ENCODE measurements at places on chromosomes 3 and 15.
A peak's percentile ranks its signal among the peaks of the same experiment; 100 is the strongest.

DNA sequence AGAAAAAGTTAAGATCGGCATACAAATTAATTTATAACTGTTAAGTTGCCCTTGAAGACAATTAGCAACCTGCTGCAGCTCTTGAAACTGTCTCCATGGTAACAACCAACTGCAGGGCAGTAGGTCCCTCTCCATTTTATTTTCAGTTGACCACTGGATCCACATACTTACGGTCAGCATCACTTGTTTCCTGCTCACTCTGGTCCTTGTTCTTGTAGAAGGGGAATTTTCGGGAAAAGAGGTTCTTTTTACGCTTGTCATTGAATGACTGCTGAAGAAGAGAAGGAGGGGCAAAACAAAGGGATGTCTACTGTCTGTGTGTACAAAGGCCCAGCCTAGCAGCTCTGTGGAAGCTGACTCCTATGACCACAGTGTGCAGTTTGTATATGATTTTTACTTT is 46.8 kb upstream of the MELTF start:
- H3K27ac ChIP-seq: no peak overlapping the region
- H3K4me1 ChIP-seq: no peaks in the 10 kb centered on the region
- peaks cover 15% of the 10 kb centered on the region for H3K36me3 ChIP-seq
- H3K27me3 ChIP-seq: no peaks in the 10 kb centered on the region

DNA sequence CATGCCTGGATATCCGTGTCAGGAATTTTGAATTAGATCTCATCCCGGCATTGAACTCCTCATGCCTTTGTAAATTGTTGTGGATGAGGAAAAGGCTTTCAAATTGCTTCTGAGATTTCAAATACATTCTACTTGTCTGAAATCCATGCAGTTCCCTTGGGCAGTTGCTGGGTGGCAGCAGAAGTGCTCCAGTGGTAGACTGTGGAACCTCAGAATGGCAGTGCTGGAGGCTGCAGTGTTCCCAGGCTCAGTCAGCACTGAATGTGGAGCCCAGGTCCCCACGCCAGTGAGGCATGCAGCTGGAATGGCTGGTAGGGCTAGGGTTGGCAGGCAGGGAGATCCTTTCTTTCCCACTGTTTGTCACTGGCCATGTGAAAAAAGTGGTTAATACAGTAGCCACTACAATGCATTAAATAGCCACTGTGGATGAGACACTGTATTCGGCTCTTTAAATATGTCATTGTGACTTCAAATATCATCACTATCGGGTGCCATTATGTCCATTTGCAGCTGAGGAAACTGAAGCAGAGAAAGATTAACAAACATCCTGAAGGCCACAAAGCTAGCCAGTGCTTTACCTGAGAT is 98.6 kb downstream of the TPRG1 start:
- H3K4me1 ChIP-seq: peaks cover 7% of the 10 kb centered on the region
- peak; percentile 31 for DNase-seq
- H3K36me3 ChIP-seq: no peaks in the 10 kb centered on the region

GRCh38 chr3:160697637-160698380 is 20.8 kb downstream of the ARL14 start:
- no peaks in the 10 kb centered on the region for H3K36me3 ChIP-seq
- peaks cover 2% of the 10 kb centered on the region for H3K4me1 ChIP-seq
- H3K27ac ChIP-seq: no peak overlapping the region
- H3K27me3 ChIP-seq: peaks cover 7% of the 10 kb centered on the region
- DNase-seq: no peak

GRCh38 chr15:67097930-67098740 is 32.7 kb downstream of the SMAD3 start:
- no peak for DNase-seq
- H3K4me3 ChIP-seq: peak overlapping the region; percentile 50
- peaks cover 2% of the 10 kb centered on the region for H3K27me3 ChIP-seq
- peak overlapping the region; percentile 79 for H3K27ac ChIP-seq
- peaks cover 53% of the 10 kb centered on the region for H3K4me1 ChIP-seq

- no peaks in the 10 kb centered on the region for H3K36me3 ChIP-seq
- H3K27ac ChIP-seq: peak overlapping the region; percentile 81
- H3K4me1 ChIP-seq: peaks cover 12% of the 10 kb centered on the region
- peak; percentile 51 for DNase-seq
Observed at GRCh38 chr3:9352917-9353752, 9.7 kb upstream of the THUMPD3 start.

GRCh38 chr15:56369234-56369633 is 4.0 kb downstream of the TEX9 start:
- H3K27me3 ChIP-seq: peaks cover 44% of the 10 kb centered on the region
- H3K27ac ChIP-seq: no peak overlapping the region
- DNase-seq: no peak
- H3K4me3 ChIP-seq: no peak overlapping the region
- H3K4me1 ChIP-seq: peaks cover 14% of the 10 kb centered on the region

DNA sequence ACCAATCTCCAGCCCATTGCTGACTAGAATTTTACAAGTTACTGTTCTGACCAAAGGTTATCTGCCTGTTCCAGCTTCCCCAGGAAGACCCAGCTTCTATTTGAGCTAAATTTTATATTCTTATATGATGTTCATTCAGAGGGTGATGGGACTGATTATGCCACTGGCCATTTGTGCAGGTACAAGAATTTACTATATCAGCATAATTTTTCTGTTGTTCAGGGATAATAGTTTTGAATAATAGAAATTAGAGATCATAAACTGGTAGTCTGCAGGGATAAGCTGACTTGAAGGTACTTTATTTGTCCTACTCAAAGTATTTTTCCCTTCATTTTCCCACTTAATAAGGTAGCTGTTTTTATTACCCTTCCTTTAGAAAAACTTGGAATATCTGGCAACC is 222.6 kb upstream of the MRPL3 start:
- H3K4me3 ChIP-seq: no peak overlapping the region
- no peaks in the 10 kb centered on the region for H3K4me1 ChIP-seq
- no peak for DNase-seq
- H3K27me3 ChIP-seq: peaks cover 6% of the 10 kb centered on the region

- no peak for DNase-seq
- H3K27me3 ChIP-seq: no peaks in the 10 kb centered on the region
- peaks cover 40% of the 10 kb centered on the region for H3K4me1 ChIP-seq
- no peaks in the 10 kb centered on the region for H3K36me3 ChIP-seq
- H3K4me3 ChIP-seq: no peak overlapping the region
Observed at GRCh38 chr3:16838561-16838960, 46.2 kb upstream of the PLCL2 start.

GRCh38 chr3:45137656-45138181 is 8.5 kb downstream of the CDCP1 start:
- no peak overlapping the region for H3K27ac ChIP-seq
- peaks cover 43% of the 10 kb centered on the region for H3K27me3 ChIP-seq
- no peak for DNase-seq

- peaks cover 54% of the 10 kb centered on the region for H3K4me1 ChIP-seq
- peaks cover 71% of the 10 kb centered on the region for H3K36me3 ChIP-seq
- peak overlapping the region; percentile 97 for H3K27ac ChIP-seq
- H3K27me3 ChIP-seq: no peaks in the 10 kb centered on the region
Observed at GRCh38 chr3:16289144-16289889, 24.3 kb downstream of the OXNAD1 start.

DNA sequence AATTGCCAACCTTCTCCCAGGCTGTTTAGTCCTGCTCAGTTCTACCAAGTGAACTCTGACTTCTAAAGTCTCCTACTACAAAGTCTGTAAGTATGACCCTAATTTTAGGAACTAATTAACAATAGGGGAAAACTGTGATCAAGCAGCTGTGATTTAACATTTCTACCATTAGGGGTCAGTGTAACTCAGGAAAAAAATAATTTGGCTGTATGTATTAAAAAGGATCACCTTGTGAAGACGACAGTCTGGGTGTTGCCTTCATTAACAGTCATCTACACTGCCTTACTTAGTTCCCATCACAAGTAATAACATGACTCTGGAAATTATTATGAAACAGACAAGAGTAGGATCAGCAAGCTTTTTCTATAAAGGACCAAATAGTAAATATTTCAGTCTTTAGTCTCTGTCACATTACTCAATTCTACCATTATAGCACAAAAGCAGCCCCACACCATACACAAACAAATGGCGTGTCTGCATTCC is 4.2 kb upstream of the NPHP3 start:
- H3K27me3 ChIP-seq: peaks cover 21% of the 10 kb centered on the region
- no peak for DNase-seq
- H3K27ac ChIP-seq: no peak overlapping the region
- no peaks in the 10 kb centered on the region for H3K36me3 ChIP-seq
- H3K4me1 ChIP-seq: peaks cover 6% of the 10 kb centered on the region
- no peak overlapping the region for H3K4me3 ChIP-seq

GRCh38 chr3:169563775-169564059 is 99.8 kb downstream of the MECOM start:
- no peak overlapping the region for H3K4me3 ChIP-seq
- H3K4me1 ChIP-seq: no peaks in the 10 kb centered on the region
- no peak for DNase-seq
- peaks cover 2% of the 10 kb centered on the region for H3K27me3 ChIP-seq
- H3K36me3 ChIP-seq: no peaks in the 10 kb centered on the region

DNA sequence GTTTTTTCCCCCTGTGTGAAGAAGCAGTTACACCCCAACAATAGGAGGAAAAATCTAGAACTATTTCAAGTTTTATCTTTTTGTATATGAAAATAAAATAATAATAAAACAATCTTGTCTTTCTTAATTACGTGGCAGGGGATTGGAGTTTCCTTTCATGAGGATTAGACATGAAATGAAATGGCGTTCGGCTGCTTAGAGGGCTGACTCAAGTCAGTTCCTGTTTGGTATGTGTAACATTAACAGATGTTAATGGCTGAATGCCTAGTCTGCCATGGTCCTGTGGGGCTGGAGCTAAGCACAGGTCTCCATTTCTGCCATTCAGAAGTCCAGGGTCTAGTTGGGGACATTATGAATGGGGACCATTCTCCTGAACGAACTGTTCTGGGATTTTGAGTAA is 3.1 kb upstream of the EXOG start:
- no peaks in the 10 kb centered on the region for H3K36me3 ChIP-seq
- no peak overlapping the region for H3K4me3 ChIP-seq
- H3K4me1 ChIP-seq: peaks cover 8% of the 10 kb centered on the region
- no peaks in the 10 kb centered on the region for H3K27me3 ChIP-seq
- no peak for DNase-seq

DNA sequence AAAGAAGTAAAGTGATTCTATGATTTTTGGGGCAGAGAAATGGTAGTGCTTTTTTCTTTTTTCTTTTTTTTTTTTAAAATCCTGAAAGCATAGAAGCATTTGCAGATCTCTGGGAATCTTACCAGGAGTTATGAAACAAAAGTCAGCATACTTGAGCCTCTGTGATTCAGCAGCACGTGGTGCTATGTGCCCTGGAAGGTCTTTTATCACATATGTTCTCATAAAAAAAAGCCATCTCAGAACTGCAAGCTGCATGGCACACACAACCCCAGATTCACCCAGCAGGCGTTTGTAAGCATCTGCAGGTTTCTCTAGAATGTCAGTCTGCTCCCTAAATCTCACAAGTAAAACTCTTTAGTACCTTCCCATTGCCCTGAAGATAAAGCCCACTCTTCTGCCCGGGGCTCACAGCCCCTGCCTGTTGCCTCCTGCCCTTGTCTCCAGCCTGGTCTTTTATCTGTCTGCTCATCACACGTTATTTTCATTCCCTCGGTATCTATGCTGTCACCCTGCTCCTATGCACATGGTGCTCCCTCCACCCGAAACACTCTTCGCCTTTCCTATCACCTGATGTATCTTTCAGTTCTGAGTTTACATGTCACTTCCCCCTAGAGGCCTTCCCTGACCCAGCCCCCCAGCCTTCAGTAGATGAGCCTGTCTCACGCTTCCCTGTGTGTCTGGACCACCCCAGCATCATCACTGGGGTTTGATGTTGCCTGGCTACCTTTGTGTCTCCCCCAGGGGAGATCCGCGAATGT is 72.4 kb downstream of the CHDH start:
- no peak for DNase-seq
- no peak overlapping the region for H3K4me3 ChIP-seq
- H3K36me3 ChIP-seq: no peaks in the 10 kb centered on the region
- no peak overlapping the region for H3K27ac ChIP-seq
- peaks cover 9% of the 10 kb centered on the region for H3K27me3 ChIP-seq

DNA sequence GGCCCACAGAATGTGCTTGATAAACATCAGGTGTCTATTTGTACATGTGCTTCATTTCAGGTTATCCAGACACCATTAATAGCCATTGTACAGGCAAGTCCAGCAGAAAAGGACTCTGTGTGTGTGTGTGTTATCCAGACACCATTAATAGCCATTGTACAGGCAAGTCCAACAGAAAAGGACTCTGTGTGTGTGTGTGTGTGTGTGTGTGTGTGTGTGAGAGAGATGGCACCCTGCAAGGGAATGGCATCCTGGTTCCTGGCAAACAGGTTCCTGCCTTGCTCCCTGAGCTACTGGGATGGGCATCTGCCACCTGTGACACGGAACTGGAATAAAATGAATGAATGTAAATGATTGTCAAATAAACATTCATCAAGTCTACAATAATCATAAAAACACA is 11.7 kb downstream of the SUCLG2 start:
- no peak overlapping the region for H3K27ac ChIP-seq
- no peak overlapping the region for H3K4me3 ChIP-seq
- H3K27me3 ChIP-seq: no peaks in the 10 kb centered on the region
- peaks cover 17% of the 10 kb centered on the region for H3K4me1 ChIP-seq
- peaks cover 64% of the 10 kb centered on the region for H3K36me3 ChIP-seq

DNA sequence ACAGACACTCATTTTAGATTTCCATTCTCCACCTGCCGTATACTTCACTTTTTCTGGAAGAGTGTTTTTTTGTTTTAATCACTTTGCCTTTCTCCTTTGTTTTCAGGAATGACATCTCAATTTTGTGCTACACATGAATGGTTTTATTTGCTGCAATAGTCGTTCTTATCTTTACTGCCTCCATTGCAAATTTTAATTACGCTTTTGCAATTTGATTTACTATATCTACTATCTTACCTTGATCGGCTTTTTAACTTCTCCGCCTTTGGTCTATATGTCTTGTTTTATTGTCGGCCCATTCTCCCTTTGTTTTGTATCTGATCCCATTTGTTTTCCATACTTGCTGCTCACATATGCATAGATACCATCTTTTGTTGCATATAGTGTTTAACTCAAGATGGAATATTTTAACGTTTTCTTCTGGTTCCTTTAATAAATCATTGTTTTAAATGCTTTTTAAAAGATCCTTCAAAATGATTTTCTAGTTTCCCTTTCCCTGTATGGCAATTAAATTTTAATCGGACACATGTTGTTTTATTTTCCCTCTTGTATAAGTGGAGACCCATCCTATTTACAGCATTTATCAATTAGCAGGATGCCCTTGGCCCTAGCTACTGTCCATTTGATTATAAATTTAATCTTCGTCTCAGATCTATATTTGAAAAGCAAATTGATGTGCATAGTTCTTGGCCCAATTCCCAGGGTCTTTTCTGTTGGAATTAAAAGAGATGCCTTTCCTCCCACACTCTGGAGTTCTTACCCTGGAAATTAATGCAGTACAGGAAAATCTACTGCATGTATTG is 97.2 kb upstream of the CNTN4 start:
- H3K4me3 ChIP-seq: no peak overlapping the region
- no peaks in the 10 kb centered on the region for H3K4me1 ChIP-seq
- no peak for DNase-seq
- no peak overlapping the region for H3K27ac ChIP-seq
- H3K27me3 ChIP-seq: no peaks in the 10 kb centered on the region
- no peaks in the 10 kb centered on the region for H3K36me3 ChIP-seq

GRCh38 chr15:70783041-70783440 is 19.7 kb upstream of the UACA start:
- H3K27ac ChIP-seq: no peak overlapping the region
- DNase-seq: no peak
- H3K36me3 ChIP-seq: no peaks in the 10 kb centered on the region
- peaks cover 13% of the 10 kb centered on the region for H3K27me3 ChIP-seq
- no peak overlapping the region for H3K4me3 ChIP-seq
- H3K4me1 ChIP-seq: peaks cover 6% of the 10 kb centered on the region

All from activated naive CD8-positive, alpha-beta T cell treated with anti-CD3 and anti-CD28 coated beads, Interleukin-2, amount 10 ng/mL, durations not matched to agents 7 days and 5 days (primary cell).